ENCODE measurements at places on chromosomes 12 and 14.

GRCh38 chr12:49577589-49578315, 9.8 kb upstream of the MCRS1 start:
- no peak for DNase-seq

DNA sequence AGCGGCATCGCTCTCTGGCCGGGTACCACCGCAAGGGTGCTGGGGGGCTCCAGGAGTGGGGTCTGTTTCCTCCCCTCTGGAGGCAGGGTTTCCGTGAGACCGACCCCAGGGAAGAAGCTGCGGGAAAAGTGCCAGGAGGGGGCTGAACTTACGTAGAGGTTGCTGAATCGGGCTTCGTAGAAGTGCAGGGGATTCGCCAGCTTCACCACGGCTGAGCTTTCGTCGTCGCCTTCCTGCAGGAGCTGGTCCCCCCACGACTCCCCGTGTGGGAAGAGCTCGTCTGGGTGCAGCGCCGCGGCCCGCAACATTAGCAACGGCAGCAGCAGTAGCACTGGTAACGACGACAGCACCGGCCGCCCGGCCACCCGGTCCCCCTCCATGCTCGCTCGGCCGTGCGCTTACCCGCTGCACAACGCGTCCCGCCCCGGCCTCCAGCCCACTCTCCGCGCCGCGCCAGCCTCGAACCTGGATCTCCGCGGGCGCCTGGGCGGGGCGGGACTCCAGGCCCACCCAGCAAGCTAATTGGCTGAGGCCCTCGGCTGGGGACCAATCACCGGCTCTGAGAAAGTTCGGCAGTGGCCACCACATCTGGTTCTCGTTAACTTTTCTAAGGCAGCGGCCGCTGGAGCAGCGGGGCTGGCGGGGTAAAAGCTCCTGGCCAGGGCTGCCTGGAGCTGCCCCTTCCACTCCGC, at the start of gene NID2:
TSS of gene NID2 (minus strand) at position 445 of the 692 bp plus-strand sequence. CDS start at position 380, 65 bp downstream.
- no peak for DNase-seq

GRCh38 chr12:27246774-27247173, 2.7 kb downstream of the STK38L start:
- DNase-seq = no peak

DNA sequence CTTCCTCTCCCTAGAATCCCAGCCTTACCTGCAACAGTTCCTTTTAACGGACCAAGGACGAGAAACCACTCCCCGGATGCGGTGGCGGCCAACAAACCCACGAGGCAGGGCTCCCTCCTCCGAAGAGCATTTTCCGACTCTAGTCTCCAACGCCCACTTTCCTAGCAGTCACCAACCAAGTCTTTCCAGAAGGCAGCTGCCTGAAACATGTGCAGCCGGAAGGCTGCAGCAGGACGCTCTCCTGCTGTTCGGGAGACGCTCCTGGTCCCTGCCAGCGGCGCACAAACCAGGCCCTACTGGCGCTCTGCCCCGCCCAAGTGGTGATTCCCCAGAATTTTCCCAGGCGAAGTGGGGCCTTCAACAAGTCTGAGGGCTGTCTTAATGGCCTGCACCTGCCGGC, 21.1 kb upstream of the ADAM20 start:
- no peak for DNase-seq

GRCh38 chr14:71492346-71492745, 439.9 kb upstream of the RGS6 start:
- no peak for DNase-seq

GRCh38 chr14:64628940-64629408, 75.2 kb upstream of the PLEKHG3 start:
- DNase-seq = no peak

DNA sequence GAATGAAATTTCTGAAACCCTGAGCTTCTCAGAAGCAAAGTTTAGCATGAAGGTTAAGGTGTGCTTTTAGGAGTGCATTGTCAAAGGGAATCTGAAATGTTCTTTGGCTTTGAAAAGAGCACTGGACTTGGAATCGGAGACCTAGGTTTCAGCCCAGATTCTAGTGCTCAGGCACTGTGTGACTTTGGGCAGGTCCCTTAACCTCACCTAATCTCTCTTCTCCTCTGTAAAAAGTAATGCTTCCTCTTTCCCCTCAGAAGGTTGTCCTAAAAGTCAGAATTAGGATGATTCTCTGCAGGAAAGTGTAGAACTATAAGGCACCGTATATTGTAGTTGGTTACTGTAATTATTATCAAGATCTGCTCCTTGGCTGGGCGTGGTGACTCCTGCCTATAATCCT, 38.0 kb upstream of the ELK3 start:
- DNase-seq = no peak

- peak; percentile 44 for DNase-seq
Measured at GRCh38 chr12:91778938-91779400, 366.7 kb downstream of the BTG1 start.

- DNase-seq = no peak
Measured at GRCh38 chr14:34086223-34086757, 135.4 kb upstream of the EGLN3 start.

DNA sequence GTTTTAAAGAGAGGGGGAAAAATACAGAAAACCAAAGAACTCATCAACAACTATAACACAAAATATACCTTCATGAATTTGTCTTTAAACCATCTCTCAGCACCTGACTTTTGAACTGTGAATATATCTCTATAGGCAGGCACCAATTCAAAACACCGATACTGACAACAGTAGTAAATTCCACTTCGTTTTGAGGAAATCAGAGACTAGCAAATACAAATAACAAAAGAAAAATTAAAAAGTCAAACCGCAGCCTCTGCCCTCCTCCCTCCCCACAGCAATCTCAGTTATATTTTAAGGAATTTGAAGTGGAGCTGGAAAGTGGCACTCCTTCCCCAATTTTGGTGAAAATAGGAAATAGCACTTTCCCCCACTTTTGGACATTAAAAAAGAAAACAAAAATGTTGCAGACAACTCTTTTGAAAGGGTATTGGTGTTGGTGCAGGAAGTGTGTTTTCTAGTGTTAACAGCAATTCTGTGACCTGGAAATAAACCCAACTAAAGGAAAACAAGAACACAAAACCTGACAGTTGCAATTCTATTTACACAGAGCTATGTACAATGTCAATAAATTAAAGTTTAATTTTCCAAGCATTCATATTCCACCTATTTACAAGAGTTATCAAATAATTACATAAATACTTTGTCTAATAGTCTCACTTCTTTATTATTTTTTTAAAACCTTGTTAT, 13.5 kb downstream of the TBX3 start:
- no peak for DNase-seq

DNA sequence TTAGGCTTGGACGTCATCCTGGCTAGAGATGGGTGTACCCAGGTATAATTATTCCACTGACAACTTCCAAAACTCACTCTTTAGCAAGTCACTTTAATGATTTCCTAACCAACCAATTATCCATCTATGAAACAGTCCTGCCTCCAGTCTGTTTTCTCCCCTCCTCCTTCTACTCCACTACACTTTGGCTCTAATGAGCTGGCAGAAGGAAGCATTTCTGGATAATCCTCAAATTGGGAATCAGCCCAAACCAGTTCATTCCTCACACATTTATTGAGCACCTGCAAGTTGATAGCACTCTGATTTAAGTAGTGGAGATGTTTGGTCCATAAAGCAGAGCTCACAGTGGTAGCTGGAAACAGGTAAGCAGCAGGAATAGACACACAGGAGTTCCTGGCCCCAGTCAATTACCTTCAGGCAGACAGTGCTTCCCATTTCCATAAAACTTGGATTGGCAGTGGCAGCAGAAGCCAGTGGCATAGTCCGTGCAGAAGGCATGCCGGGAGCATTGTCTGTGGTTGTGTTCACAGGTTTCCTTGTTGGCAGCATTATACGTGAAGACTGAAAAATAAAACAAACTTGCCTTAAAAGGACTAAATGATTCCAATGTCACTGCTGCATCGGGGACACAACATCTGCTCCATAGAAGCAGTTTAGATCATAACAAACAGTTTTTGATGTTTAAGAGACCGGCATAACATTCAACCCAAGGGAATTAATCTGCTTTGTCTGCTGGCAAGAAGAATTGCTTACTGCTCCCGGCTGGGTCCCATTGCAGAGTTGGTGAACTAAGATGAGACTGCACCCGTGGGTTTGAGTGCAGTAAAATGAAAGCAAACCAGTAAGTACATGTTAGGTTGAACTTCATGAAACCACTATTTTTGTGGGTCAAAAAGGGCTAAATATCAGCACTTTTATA, 26.2 kb downstream of the NID2 start:
- DNase-seq = no peak

- peak; percentile 17 for DNase-seq
Measured at GRCh38 chr12:94305130-94305957, 154.3 kb downstream of the CEP83 start.

DNA sequence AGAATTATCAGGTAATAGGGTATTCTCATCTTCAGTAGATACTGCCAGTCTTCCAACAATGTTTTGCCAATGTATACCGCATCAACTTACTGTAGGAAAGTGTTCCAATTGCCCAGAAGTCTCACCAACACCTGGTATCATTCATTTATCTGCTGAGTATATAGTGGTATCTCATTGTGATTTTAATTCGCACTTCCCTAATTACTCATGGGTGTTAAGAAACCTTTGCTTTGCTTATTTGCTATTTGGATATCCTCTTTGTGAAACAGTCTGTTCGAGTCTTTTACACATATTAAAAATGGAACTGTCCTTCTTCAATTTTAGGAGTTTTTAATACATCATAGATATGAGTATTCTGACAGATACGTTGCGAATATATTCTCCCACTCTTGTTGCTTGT, 6.1 kb downstream of the TM7SF3 start:
- DNase-seq = no peak
